ENCODE measurements at places on chromosomes 2 and 18.

GRCh38 chr2:54634564-54635511 is 88.6 kb upstream of the EML6 start:
- DNase-seq = no peak

- DNase-seq = no peak
Observed at GRCh38 chr2:108823286-108823685, 36.7 kb downstream of the CCDC138 start.

- DNase-seq = no peak
Observed at GRCh38 chr2:34188464-34189303, 589.6 kb upstream of the FAM98A start.

DNA sequence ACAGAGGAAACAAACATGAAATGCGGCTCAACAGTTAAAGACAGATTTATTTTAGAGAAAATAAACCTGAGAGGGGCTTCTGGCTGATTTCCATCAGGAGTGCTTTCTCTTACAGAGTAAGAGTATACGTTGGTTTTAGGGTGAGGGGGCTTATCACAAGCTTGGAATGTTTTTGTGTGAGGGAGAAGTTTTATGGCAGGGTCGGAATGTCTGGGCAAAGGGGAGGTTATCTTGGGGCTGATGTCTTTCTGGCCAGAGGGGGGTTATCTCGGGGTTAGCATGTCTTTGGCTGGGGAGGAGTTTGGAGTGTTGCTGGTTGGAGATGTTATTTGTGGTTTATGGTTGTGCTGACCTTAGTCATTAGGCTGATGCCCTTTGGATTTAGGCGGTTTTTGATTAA is 22.1 kb downstream of the PTRHD1 start:
- no peak for DNase-seq

DNA sequence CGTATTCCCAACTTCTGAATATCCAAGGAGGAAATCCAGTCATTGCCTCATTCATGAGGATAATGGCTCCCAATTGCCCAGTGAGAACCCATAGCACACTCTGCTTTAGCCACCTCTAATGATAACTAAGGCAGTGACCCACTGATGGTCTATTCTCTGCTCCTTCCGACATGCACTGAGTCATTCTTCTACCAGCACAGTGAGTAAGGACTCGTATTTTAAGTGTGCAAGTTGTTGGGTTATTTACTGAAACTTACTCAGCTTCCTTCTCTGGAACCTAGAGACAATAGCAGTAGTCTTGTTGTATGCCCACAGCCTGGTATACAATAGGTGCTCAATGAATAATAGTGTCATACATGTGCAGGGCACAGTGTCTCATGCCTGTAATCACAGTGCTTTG is 81.1 kb upstream of the ZNF397 start:
- no peak for DNase-seq

- no peak for DNase-seq
Observed at GRCh38 chr2:9163306-9164111, 43.1 kb upstream of the ASAP2 start.

DNA sequence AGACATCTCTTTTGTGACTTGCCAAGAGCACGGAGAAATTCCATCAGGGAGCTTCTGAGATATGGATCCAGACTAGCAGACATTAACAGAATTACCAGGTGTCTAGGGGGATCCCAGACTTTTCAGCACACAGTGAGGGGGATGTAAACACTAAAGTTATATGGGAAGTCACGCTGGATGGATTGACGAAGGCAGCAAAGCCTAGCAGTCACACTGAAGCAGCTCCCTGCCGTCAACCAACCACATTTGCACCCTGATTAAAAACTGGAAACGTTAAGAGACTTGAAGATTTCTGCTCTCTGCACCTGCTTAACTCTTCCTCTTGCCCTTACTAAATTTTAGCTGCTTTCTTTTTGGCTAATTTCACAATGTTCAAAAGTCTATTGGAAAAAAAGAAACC is 62.5 kb upstream of the BCL2L11 start:
- DNase-seq = no peak

DNA sequence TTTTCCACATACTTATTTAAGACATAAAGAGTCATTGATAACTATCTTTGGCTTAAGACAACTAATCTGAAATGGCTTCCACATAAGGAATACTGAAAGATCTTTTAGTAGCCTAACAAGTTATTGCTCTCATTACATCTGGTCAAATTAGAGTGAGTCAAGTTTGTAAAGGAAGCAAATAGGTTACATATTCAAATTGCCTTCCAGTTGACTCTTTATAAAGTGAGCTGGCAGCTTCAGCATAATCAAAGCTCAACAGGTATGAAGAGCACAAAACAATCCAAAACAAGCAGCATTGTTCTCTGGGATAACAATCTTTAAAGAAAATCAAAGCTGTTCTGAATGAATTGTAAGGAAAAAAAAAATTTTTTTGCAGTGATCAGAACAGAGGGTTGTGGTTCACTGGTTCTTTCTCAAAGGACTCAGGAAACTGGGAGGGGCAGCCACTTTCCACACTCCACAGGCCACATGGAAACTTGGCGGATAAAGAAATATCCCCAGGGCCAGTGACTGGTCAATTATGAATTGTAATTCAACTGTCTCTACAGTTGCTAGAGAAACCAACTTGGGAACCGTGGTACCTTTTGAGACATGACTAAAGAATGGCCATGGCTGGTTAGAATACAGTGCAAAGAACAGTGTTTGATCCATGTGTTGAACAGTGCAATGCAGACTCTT is 369.3 kb upstream of the KCNH7 start:
- no peak for DNase-seq

Measured in stimulated activated CD4-positive, alpha-beta T cell treated with anti-CD3 and anti-CD28 coated beads, Interleukin-1b, Interleukin-23, amount 100 ng/mL, for 4 hours (primary cell).